ENCODE measurements at places on chromosomes 7 and 10.

GRCh38 chr10:94316560-94316959 lies 46.2 kb downstream of the NOC3L start:
- no peak for DNase-seq

DNA sequence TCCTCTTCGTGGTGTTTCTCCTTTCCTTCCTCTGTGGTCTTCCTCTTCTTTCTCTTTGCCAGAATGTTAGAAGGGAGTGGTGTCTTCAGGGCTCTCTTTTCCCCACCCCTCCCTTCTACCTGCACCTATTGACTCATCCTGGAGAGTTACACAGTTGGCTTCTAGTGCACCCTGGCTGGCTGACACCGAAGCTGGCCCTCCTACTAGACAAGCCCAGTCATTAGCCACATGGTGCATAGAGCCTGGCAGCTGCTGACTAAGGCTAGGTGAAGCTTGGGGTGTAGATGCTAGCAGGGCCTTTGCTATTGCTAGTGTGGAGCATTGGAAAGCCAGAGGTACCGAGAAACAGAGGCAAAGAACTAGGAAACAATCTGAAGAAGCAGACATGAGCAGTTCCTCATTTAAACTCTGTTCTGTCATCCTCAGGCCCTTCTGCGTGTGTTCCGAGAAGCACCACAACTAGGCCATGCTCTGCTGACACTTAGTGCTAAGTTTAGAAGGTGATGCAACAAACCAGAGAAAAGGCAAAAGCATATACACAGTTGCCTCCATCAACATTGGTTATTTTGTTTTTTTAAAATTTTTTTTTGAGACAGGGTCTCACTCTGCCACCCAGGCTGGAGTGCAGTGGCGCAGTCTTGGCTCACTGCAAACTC lies 213.9 kb downstream of the BAMBI start:
- DNase-seq, result no peak

DNA sequence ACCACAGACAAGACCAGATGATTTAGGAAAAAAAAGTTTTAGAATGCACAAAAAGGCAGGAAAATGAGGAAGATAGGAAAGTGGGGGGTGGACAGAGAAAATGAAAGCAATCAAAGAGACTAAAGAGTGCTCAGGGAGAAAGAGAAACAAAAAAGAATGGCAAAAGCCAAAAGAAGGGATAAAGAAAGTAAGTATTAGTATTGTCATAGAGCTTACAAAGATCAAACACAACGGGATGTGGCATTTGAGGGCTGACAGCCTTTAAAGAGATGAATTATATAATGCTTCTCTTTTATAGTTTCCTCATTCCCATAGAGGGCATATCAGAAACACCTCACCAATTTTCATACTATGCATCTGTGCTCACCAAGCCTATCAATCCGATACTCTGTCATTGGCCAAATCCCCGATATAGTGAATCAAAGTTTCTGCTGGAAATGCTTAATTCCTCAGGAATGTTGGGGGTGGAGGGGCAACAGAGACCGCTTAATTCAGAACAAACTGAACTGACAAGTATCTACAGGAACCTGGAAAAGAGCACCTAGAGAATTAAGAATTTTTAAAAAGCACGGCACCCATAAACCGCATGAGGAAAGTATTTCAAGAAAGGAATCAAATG lies 2.7 kb downstream of the COG5 start:
- DNase-seq, result no peak

DNA sequence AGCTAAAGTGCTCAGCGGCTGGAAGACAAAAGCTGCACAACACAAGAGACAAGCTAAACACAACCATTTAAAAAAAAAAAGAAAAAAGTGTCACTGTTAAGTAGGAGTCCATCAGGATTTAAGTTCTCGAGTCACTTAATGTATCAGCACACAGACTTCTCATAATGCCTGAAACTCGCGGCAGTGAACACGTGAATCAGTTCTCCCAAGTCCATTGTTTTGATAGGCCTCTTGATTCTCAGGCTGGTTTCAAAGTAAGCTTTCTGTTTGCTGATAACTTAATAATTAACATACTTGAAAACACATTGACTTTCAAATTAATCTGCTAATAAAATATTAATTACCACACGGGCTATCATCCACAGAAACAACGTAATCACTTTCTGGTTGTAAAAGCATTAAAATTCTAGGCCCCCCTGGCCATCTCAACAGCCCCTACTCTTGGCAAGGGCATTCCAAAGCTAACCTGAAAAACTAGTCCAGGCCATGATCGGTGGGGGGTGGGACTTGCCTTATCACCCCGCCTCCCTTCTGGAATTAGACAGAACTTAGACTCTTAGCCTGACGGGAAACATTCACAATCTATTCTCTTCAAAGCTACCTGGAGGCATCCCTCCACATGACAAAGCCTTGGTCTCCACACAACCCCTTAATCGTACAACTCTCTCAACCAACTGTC lies 129.0 kb downstream of the DIP2C start:
- DNase-seq, result no peak

DNA sequence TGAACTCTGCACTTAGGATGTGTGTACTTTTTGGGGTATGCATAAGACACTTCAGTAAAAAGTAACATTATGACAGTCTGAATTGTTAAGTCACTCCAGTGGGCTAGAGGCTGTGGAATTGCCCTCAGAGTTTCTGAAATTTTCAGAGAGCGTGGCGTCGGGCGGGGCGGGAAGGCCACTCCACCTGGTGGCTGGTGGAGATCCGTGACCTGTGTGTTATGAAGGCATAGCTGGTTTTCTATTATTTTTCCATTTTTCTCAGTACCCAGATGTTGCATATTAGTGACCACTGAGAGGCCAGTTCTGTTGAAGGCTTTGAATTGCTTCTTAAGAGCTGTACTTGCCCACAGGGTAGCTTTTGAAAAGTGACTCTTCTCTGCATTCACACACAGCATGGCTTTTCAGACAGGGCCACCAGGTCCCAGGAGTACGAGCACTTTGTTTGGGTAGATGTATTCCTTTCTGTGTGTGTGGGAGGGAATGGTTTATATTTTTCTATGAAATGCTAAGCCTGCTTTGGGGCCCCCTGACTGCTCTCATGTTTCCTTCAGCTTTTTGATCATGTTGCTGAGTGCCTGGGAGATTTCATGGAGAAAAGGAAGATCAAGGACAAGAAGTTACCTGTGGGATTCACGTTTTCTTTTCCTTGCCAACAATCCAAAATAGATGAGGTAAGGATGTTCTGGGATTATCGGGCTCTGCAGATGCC lies 52.3 kb downstream of the TACR2 start:
- DNase-seq, result no peak

- no peak for DNase-seq
Observed at GRCh38 chr10:62766386-62766785, 38.1 kb upstream of the ADO start.

DNA sequence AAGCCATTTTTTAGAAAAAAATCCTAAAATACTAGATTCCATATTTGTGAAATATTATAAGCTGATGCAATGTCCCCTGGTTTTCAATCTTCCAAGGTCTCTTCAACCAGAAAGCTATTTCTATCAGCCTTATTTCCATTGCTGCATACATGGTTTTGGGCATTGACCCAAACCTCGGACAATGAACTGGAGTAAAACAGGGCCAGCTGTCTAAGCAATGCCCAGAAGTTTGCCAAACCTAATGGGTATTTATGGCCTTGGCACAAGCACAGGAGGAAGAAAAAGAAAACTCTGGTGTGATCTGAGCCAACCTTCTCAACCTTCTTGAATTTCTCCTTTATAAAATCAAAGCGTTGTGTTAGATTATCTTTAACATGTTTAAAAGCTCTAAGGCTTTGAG lies 402.3 kb downstream of the DNAJB9 start:
- no peak for DNase-seq

- DNase-seq, result no peak
Observed at GRCh38 chr7:46205478-46205877, 284.4 kb upstream of the IGFBP3 start.

- no peak for DNase-seq
Observed at GRCh38 chr10:64732372-64732957, 1211.3 kb downstream of the REEP3 start.

DNA sequence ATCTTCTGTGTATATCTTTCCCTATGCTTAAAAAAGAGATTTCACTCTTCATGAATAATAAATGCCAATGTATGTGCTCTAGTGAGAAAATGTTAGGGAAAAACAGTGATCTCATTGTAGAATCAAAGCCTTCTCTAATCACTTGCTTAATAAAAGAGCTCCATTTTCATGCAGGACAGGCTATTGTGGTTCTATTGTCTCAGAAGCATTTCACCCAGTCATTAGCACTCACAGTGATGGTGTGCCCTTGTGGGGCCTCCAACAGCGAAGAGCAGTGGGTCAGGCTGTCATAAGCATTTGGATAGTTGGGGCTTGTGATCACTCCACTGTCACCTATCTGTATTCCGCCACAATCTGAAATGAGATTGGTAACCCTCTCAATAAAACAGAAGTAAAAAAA lies 83.9 kb upstream of the RSU1 start:
- DNase-seq, result no peak

DNA sequence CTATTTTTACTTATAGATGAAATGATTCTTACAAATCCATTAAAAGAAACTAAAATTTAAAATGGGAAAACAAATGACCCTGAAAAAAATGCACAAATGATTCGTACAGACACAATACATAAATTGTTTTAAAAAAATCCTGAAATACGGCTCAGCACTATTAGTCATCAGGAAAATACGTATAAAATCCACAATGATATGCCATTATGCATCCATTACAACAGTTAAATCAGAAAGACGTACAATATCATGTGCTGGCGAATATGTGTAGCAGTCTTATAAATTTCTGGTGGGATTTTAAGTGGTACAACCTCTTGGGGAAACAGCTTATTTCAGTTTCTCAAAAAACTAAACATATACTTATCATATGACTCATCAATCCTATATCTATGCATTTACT lies 600.1 kb upstream of the STEAP1 start:
- no peak for DNase-seq

- DNase-seq, result no peak
Observed at GRCh38 chr7:50953303-50953702, 170.6 kb upstream of the GRB10 start.

- peak; percentile 78 for DNase-seq
Observed at GRCh38 chr10:14312014-14312413, 18.7 kb downstream of the FRMD4A start.

- no peak for DNase-seq
Observed at GRCh38 chr7:98134420-98135228, 28.0 kb downstream of the LMTK2 start.

DNA sequence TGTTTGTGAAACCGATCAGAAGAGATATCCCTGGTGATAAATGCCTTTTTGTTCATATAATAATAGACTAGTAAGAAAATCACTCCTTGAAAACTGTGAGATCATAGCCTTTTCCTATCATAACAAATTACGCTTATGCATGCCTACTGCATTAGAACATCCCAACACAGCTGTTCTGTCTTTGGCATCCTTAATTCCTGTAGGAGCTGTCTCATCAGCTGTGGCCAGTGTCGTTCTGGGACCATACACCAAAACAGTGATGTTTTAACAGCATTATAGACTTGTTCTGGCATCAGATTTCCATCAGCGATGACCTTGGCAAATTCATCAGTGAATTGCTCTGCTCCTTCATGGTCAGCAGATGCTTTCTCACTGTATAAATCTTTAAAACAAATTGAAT lies 423.6 kb upstream of the LRGUK start:
- no peak for DNase-seq

GRCh38 chr10:20835335-20835734 lies 61.8 kb downstream of the NEBL start:
- no peak for DNase-seq

DNA sequence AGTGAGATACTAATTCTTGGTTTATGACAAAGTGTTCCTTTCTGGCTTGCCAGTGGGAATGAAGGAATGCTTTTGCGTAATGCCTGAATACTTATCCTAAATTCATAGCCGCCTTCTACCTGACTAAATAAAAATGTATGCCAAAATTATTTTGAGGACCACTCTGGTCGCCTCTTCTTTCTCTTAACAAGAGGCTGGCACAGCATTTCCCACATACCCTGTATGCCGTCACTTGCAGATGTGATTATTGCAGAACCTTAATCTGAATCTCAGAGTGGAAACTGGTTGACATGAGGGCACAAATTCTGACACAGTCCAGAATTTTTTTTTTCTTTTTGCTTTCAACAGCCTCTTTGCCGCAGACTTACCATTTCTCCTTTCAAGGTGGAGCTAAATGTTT lies 124.6 kb upstream of the GLCCI1 start:
- DNase-seq, result no peak

- DNase-seq, result no peak
Observed at GRCh38 chr10:77975086-77975666, 48.6 kb upstream of the DLG5 start.

- DNase-seq, result no peak
Observed at GRCh38 chr10:83541046-83541445, 598.3 kb upstream of the GHITM start.

DNA sequence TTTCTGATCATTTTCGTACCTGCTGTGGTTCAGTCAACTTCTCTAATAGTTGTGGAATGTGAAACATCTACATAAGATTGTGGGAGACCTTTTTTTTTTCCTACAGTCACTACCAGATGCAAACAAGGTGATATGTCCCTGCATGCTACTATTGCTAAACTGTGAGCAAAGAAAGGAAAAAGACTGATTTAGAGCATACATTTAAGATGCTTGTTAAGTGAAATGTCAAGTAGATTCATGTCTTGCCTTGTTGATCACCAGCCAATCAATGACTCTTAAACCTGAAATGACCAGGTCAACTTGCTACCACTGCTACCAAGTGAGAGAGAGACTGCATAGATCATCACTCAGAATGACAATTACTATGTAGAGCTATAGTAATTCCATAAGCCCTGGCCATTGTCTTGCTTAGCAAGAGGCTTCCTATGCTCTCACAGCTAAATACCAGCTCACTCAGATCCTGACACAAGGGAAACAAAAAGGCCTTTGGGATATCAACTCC lies 84.3 kb upstream of the SKAP2 start:
- DNase-seq, result no peak

- DNase-seq, result no peak
Observed at GRCh38 chr7:3951316-3952055, 650.4 kb downstream of the SDK1 start.

DNA sequence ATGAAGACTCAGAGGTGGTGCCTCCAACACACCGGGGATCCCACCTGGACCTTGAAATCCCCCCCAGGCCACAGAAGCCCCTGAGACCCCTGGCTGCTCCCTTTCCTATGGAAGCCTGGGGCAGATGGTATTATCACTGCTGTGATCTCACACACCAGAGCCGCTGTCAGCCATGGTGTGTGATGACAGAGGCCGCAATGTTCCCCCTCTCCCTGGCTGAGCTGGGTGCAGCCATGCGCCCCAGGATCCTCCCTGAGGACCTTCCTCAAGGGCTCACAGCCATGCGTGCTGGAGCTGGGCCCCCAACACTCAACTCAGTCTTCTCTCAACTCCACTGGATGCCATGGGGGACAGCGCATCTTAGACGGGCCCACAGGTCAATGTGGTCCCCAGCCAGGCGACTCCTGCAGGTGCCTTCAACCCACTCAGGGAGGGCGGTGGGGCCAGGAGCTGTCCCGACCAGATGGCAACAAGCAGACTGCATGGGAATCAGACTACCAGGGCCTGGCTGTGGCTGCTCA lies 44.9 kb downstream of the VIPR2 start:
- DNase-seq, result no peak

DNA sequence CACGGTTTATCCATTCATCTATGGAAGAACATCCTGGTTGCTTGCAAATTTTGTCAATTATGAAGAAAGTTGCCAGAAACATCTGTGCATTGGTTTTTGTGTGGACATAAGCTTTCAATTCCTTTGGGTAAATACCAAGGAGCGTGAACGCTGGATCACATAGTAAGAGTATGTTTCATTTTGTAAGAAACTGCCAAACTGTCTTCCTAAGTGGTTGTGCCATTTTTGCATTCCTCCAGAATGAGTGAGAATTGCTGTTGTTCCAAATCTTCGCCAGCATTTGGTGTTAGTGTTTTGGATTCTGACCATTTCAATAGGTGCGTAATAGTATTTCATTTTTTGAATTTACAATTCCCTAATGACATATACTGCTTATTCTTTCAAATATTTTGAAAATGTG lies 155.3 kb upstream of the FRMD4A start:
- no peak for DNase-seq
